Panc1 (cell line): ENCODE measurements at places on chromosomes 12 and 14.

DNA sequence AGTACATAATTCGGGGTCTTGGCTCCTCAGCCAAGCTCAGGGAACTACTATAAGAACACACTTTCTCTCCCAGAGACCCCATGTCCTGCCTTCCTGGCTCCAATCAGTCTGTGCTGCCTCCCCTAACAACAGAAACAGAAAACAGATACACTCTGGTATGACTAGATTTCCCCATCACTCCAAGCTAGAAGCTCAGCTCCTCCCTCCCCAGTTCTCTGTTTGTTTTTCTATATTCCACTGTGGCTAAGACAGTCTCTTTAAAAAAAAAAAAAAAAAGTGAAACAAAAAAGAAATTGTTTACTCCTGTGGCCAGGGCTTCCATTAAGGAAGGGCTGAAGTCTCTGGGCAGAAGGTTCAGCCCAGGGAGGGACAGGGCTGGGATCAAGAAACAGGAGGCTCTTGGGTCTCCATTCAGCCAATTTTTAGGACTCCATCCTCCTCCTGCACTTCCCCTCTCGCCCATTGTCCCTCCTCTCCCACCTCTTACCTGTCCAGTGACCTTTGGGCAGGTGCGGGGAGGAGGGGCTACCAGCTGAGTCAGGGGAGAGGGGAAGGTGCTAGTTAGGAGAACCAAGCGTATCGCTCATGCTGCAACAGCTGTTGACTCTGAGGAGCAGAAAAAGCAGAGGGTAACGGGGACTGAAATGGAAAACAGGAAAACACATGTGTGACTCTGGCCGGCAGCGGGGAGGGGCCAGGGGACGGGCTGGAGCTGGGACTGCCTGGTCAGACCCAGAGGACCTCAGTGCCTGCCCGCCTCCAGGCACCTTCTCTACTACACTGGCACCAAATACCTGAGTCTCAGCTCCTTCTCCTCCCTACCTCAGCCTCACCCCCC, 4.1 kb upstream of the SLC7A7 start:
- DNase-seq: no peak

DNA sequence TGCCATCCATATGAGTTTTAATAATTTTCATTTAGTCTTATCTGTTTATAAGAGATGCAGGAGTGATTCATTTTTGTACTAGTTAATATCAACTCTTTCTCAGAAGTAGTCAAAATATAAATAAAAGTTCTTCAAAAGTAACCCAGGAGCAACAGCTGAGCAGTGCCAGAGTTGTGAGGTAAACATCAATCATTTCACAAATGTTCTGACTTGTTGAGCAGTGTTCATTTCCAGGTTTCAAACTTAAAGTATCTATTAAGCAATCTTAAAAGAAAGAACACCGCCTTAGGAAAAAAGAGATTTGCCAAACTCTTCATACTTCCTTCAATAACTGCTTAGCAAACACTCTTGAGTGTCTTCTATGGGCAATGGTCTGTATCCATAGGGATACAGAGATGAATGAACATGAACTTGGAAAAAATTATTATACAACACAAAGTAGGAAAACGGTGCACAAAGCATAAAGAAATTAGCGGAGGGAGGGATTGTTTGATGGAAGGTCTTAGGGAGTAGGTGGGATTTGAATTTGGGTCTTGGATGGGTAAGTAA, 41.9 kb upstream of the POC1B start:
- no peak for DNase-seq

- no peak for DNase-seq
Measured at GRCh38 chr12:117298648-117299225, 62.7 kb downstream of the NOS1 start.

GRCh38 chr12:30000401-30000800, 216.7 kb upstream of the TMTC1 start:
- DNase-seq: no peak

- DNase-seq: no peak
Measured at GRCh38 chr12:32777159-32777558, 21.5 kb upstream of the YARS2 start.

- no peak for DNase-seq
Measured at GRCh38 chr14:101110729-101111619, 207.5 kb upstream of the RTL1 start.

DNA sequence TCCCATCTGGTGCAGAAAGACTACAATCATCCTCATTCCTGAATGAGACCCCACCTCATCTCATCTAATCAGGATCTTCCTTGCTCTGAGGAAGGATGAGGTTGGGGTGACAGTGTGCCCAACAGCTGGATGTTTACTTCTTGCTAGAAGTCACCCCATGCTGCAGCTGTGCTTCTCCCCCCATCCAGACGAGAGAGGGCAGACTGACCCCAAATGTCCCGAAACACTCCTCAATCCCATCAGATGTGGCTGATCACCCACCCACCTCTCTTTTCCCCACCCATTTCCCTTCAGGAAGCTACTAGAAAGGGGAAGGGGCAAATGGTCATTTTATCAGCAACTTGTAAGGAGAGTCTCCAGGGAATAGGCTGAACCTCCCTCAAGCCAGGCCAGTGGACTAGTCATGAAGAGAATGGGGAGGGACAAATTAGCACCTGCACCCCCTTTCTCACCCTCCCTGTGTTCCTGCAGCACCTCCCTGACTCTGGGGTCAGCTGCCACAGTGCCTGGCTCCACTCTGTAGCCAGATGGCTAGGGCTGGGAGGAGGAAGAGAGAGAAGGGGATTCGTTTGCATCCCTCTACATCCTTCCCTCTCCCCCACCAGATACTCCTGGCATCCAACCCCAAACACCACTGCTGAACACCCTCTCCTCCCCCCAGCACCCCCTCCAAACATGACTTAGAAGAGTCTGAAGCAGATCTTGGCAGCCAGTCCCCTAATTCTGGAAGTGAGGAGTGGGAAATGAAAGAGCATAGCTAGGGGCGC, 2.8 kb upstream of the BAZ2A start:
- DNase-seq: no peak

DNA sequence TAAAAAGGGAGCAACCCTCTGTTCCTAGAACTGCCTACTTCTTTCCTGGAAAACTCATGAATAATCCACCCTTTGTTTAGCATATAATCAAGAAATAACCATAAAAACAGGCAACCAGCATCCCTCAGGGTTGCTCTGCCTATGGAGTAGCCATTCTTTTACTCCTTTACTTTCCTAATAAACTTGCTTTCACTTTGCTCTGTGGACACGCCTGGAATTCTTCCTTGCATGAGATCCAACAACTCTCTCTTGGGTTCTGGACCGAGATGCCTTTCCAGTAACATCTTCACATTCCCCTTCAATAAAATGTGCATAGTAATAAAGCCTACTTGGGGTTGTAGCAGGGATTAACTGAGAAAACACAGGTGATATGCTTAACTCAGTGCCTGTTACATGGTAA, 286.4 kb upstream of the AMIGO2 start:
- DNase-seq: no peak

DNA sequence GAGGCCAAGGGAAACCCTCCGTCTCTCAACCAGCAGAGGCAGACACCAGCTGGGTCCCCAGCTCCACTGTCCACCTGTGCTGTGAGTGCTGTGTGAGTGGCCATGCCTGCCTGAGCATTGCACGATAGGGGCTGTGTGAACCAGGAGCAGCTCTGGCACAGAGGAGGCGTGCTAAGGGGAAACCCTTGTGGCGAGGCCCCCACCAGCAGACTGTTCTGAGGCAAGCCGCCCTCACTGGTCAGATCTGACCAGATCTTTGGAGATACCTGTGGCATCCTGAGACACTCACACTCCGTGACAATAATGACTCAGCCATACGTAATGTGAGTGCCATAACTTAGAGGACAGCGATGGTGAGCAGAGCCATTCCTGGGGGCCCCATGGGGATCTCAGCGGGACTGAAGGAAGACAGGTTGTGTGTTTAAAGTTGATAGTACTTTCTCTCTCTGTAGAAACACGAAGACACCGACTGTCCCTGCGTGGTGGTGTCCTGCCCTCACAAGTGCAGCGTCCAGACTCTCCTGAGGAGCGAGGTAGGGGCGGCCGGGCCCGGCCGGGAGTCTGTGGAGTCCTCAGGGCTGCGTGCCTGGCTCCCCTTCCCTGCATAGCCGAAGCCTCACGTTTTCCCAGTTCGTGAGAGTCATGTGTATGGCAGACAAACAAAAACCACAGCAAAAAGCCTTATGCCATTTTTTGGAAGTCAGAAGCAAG, 36.6 kb upstream of the AMN start:
- no peak for DNase-seq

GRCh38 chr12:99977550-99977949, 7.2 kb downstream of the ANKS1B start:
- no peak for DNase-seq
